H4 (cell line): ENCODE measurements at places on chromosomes 6 and 20. TPM values are rescaled to one million over a fixed set of nuclear protein-coding genes. Genes with fewer than 3 reads are reported as not detected.
A peak's percentile ranks its signal among the peaks of the same experiment; 100 is the strongest.

Gene FITM2
- total RNA-seq: 7.6 and 7.9 TPM in 2 replicates

Gene KHDC1L
- total RNA-seq: 1.3 TPM in 1 of 2 replicates, not detected in the other

Gene ORC3
- total RNA-seq: 18.7 and 28.6 TPM in 2 replicates

Gene DEFB121
- not detected in 2 replicates for total RNA-seq

Gene SGK2
- total RNA-seq: 0.23 TPM in 1 of 2 replicates, not detected in the other

Gene CLIC5
- total RNA-seq: not detected in 2 replicates

Gene PACSIN1
- not detected in 2 replicates for total RNA-seq

Gene SNAP25
- total RNA-seq: 0.74 and 1.2 TPM in 2 replicates

Gene GGTLC1
- total RNA-seq: not detected in 2 replicates

Gene RIPK1
- 10.1 and 14.2 TPM in 2 replicates for total RNA-seq

DNA sequence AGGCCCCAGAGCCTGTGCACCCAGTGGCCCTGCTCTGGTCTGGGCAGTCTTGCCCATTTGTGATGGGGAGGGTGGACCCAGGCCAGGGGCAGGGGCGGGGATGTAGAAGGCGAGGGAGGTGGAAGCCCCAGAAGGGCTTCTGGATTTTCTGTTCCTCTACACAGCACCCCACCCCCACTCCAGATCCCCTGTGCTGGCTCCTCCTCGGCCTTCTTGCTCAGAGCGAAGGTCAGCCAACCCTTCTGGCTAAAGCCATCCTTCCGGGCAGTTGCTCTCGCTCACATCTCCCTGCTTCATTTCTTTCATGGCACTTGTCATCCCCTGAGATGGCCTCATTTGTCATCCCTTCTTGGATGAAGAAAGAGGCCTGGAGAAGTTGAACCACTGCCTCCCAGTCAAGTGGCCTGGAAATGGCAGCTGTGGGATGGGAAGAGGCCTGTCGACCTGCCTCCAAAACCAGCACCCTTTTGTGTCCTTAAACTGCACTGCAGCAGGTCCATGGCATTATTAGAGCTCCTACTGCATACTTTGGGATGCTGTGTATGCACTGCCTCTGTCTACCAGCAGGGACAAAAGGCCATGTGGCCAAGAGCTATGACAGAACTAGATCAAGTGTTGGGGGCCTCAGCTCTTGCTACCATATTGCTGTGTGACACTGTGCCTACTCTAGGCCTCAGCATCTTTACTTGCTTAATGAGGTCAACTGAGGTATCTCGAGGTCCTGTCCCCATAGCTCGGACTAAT is 19.9 kb downstream of the PEDS1 start:
- DNase-seq: no peak

- no peak for DNase-seq
These were observed 94.1 kb downstream of the HIVEP2 start for GRCh38 chr6:142850679-142851423.

- no peak for DNase-seq
These were observed 46.6 kb downstream of the AGPAT4 start for GRCh38 chr6:161227004-161227960.

DNA sequence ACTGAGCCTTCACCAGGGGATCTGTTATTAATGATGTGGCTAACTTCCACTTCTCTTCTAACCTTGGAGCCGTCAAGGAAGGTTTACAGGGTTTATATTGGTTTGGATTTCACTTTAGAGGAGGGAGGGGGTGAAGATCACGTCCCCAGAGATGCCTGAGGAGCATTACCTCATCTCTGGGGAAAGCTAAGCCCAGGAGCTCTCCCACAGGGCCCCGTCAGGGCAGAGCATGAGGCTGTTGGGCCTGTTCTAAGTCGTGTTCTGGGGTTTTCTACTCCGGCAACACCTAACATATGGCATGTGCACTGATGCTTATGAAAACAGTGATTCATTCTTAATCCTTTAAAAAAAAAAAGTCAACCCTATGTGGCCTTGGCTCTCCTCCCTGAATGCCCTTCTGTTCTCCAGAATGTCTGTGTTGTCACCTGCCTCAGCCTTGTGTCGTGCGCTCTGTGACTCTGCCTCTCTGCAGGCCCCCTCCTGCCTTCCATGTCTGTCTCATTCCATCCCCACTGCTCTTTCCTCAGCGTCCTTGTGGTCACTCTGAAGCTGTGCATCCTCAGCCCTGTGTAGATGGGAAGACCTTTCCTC is 97.4 kb upstream of the JARID2 start:
- peak; percentile 70 for DNase-seq

GRCh38 chr6:38270367-38270766 is 369.4 kb downstream of the BTBD9 start:
- DNase-seq: no peak

DNA sequence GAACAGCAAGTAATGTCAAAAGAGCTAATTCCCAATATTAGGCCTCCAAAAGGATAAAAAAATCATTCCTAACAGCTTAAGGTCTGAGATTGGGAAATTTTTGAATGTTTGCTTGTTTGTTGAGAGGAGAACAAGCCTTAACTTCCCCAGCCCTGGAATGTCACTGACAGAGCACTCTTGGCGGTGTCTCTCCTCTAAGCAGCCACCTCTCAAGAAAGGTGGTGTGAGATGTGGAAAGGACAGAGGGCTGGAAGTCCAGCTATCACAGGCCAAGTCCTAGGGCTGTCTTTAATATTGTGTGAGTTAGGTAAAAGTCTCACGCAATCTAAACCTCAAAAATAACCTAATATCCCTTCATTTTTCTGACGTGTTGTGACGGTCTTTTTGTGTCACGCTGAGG is 101.6 kb downstream of the MTFR2 start:
- no peak for DNase-seq

DNA sequence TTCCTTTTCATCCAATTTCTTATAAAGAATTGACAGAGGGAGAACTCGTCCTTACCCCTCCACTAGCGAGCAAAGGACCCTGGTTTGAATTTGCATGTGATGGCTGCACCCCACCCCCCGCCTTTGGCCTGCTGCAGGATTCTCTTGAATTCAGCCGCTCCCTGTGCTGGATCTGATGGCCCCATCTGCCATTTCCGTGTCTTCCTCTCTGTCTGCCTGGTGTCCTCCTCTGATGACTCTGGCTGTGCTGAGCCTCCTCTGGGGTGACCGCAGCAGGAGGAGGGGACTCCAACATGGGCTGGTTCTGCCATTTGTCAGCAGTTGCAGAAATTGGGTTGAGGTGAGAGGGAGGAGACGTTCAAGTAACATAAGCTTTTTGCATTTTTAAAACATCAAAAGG is 188.8 kb downstream of the DLL1 start:
- DNase-seq: no peak

- DNase-seq: no peak
These were observed 205.3 kb downstream of the NFATC2 start for GRCh38 chr20:51337126-51337805.

- peak; percentile 3 for DNase-seq
These were observed 242.0 kb upstream of the TBX18 start for GRCh38 chr6:85006362-85006761.

GRCh38 chr20:61480158-61480825 is 228.2 kb downstream of the CDH4 start:
- DNase-seq: no peak

DNA sequence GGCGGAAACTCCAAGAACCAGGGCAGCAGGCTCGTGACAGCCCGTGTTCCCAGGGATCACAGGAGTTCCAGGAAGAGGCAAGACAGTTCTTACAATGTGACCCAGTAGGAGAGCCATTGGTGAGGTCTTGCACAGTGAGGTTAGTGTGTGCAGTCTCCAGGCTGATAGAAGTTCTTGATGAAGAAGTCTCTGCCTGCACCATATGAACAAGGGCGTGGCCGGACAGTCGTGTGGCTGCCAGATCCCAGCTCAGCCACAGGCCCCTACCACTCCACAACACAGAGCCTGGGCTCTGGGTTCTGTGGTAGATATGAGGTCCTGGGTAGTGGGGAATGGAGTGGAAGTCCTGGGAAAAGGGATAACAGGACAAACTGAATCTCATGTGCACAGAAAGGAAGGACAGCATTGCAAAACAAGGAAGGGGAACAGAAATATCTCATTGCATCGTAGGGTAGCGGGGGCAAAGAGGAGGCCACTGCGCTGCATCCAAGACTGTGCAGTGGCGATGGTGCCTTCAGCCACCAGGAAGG is 65.2 kb downstream of the STX11 start:
- DNase-seq: no peak

- DNase-seq: no peak
These were observed 6.2 kb upstream of the FLRT3 start for GRCh38 chr20:14343491-14344065.

- no peak for DNase-seq
These were observed 10.4 kb downstream of the MOCS1 start for GRCh38 chr6:39923861-39924260.

- DNase-seq: no peak
These were observed 121.3 kb downstream of the KIF16B start for GRCh38 chr20:16451982-16452381.

DNA sequence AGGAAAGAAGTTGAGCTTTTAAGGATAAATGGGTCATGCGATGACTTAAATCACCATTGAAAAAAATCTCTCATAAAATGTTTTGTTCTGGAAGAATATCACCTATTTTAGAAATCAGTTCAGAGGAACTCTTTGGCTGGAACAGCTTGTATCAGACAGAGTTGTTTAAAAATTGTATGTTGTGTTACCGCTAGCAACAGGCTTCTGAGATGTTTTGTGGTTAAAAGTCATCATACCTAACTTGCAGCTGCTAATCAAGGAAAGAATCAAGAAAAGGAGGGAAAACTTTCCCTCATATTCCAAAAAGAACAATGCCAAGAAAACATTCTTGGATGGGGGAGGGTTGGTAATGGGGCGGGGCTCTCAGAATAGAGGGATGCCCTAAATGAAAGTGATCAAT is 220.7 kb upstream of the CITED2 start:
- DNase-seq: no peak

DNA sequence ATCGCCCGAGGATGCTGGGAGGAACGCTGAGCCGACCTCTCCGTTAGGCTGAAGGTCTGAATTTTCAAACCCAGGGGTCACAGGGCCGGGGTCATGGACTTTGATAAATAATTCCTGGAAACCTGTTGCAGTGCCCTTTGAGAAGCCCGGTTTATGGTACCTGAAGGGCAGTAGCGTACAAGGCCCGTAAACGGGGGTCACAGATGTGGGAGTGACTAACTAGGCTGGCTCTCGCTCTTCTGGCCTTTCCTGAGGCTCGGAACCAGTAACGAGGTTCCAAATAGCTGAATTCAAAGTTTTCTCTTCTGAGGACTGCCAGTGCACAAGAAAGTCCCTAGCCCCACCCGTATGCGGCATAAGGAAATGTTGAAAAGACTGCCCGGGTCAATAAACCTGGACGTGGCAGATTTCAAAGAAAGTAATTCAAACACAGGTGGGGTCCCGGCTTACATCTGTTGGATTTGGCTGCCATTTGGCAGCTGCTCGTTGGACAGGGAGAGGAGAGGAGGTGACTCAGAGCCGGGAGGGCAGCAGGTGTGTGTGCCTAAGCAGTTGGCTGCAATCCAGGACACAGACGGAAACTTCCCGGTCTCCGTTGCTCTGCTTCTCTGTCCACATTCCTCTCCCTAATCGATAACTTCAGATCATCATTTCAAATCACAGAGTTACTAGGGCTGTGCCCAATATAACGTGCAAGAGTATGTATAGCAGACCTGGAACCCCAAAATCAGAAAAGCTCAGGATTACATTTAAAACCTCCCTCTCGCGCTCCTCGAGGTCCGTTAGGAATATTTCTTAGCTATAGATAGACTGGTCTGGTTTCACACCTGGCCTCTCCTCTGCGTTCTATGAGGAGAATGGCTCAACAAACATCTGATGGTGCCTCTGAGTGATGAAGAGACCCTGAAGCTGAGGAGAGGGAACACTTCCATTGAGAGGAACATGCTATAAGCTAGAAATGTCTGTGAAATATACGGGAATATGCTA is 765 bp upstream of the GMDS start:
- peak; percentile 54 for DNase-seq

DNA sequence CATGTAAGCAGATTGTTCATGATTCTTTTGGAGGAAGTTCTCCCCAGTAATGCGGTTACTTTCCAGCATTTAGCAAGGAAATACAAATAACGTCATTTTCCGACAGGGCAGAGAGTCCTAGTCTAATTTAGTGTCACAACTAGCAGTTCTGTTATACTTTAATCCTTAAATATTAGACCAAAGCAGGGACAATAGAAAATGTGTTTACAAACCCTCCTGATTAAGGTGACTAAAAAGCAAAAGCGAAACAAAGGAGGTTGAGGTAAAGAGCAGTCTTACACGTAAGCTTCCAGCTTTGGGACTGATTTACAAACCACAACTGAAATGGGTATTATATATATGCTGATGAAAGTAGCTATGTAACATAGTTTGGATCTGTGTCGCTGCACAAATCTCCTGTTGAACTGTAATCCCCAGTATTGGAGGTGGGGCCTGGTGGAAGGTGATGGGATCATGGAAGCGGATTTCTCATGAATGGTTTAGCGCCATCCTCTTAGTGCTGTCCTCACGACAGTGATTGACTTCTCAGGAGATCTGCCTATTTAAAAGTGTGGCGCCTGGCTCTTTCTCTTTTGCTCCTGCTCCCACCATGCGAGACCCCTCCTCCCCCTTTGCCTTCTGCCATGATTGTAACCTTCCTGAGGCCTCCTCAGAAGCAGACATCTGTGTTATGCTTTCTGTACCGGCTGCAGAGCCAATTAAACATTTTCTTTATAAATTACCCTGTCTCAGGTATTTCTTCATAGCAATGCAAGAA is 81.9 kb downstream of the PLCB1 start:
- no peak for DNase-seq

- DNase-seq: no peak
These were observed 337.1 kb upstream of the IRAK1BP1 start for GRCh38 chr6:78530208-78530607.

- no peak for DNase-seq
These were observed 172.3 kb downstream of the OGFRL1 start for GRCh38 chr6:71460933-71461332.

GRCh38 chr20:658731-659291 is 5.8 kb upstream of the SRXN1 start:
- DNase-seq: no peak
